ELR (cell line): ENCODE measurements at places on chromosomes 7 and 10.

- DNase-seq = peak; percentile 94
Observed at GRCh38 chr10:95247200-95247880, 43.5 kb downstream of the PDLIM1 start.

DNA sequence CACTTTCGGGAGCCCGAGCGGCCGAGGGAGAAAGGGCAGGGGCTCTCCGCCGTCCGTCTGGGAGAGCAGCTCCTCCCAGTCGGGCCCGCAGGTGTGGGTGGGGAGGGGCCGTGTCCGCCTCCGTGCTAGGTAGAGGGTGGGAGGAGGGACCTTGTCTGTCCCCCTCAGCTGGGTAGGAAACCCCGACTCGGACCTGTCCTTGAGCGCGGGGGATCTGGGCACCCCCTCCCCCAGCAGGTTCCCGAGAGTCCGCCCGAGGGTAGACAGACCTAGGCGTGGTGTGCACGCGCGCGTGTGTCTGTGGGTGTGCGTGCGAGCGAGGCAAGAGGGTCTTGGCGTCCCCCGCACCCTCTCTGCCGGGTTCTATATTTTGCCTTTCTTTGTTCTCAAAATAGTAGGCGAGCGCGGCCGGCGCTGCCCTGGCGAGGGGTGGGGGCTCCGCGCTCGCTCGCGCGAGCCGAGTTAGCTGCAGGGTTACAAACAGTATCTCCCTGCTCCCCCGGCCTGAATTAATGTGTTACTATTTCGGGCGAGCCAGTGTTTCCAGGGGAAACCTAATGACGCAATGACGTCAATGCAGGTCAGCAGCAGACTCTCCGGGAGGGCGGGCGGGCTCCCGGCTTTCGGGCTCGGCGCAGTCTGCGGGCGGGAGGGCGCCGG lies 73.9 kb upstream of the LEP start:
- DNase-seq = peak; percentile 53

GRCh38 chr7:2798669-2799068 lies 45.4 kb downstream of the GNA12 start:
- no peak for DNase-seq

GRCh38 chr7:116354546-116355423 lies 144.4 kb downstream of the TES start:
- DNase-seq = peak; percentile 95

DNA sequence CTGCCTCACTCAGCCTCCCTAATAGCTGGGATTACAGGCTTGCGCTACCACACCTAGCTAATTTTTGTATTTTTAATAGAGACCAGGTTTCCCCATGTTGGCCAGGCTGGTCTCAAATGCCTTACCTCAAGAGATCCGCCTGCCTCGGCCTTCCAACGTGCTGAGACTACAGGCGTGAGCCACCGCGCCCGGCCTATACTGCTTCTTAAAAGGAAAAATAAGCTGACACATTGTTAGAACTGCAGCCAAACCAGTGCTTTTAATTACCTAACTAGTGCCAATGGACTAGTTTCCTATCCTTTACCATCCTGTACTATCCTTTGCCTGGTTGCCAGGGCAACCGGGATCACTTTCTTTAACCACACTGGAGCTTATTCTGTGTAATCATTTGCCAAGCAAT lies 108.0 kb downstream of the LRRTM3 start:
- DNase-seq = no peak

DNA sequence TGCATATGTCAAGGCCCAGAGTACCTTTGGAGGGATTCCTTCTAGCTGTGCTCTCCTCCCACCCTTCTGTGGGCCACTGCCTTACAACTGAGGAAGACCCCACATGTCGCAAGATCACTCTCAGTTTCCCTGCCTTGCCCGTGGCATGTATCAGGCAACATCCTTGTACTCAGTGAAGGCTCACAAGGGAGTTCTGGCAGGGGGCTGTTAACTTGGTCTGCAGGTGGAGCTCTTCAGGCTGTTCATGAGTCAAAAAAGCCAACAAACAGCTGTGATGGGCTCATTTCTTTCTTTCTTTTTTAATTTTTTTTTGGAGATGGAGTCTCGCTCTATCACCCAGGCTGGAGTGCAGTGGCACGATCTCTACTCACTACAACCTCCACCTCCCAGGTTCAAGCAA lies 513.0 kb upstream of the ANKRD30A start:
- DNase-seq = no peak

DNA sequence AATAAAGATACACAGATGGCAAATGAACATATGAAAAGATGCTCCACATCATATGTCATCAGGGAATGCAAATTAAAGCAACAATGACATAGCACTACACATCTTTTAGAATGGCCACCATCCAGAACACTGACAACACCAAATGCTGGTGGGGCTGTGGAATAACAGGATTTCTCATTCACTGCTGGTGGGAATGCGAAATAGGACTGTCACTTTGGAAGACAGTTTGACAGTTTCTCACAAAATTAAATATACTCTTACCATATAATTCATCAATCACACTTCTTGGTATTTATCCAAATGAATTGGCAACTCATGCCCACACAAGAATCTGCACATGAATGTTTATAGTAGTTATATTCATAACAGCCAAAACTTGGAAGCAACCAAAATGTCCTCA lies 68.2 kb downstream of the NPSR1 start:
- DNase-seq = no peak

GRCh38 chr7:151374726-151375125 lies 33.1 kb downstream of the NUB1 start:
- DNase-seq = no peak

- DNase-seq = peak; percentile 51
Observed at GRCh38 chr10:13859979-13860654, 273.4 kb downstream of the PRPF18 start.

- no peak for DNase-seq
Observed at GRCh38 chr7:149027055-149027454, 1.2 kb downstream of the PDIA4 start.

- no peak for DNase-seq
Observed at GRCh38 chr10:59857921-59858320, 48.4 kb downstream of the CCDC6 start.

DNA sequence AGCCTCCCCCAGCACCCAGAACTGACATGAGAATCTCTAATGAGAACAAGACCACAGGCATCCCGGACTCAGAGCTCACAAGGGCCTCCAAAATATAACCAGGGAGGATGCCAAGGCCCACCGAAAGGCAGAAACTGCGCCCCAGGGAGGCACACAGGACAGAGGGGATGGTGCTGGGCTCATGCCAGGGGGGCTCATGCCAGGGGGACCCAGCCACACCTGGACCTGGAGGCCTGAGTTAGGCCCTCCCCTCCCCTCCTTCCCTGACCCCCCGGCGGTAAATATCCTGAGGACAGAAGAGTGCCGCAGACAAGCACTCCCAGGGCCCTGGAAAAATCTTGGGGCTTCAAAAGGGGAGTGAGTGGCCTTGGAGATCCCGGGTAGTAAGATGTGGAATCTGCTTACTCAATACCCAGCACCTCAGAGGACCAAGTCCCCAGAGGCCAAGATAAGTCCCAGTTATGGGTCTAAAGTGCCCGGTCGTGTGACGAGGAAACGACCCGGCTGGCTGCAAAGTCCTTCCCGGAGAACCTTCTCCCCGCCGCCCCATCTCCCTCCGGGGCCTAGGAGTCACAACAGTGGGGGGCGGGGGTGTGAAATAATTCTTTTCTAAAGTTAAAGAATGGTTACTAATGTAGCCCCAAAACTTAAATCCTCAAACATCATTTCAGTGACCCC lies 11.9 kb downstream of the PDGFA start:
- no peak for DNase-seq

- DNase-seq = no peak
Observed at GRCh38 chr7:108254259-108254658, 124.1 kb upstream of the LAMB4 start.

- DNase-seq = no peak
Observed at GRCh38 chr10:89929282-89930026, 228.1 kb downstream of the KIF20B start.

- DNase-seq = no peak
Observed at GRCh38 chr10:34786464-34786863, 28.6 kb downstream of the PARD3 start.

DNA sequence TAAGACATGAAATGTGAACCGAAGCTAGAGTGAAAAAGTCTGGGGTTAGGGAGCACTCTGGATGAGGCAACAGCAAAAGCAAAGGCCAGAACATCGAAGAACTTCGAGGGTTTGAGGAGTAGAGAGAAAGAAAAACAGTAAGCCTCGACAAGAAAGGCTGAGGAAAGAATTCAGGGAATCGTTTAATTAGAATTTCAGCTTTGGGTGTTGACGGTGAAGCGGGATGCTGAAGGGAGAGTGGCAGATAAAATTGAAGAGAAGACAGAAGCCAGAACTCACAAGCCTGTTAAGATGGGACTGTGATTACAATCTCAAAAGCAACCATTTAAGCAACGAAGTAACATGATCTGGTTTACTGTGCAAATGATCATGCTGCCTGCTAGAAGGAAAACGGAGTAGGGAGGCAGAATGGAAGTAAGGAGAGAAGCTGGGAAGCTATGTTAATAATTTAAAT lies 2.1 kb downstream of the TRDMT1 start:
- peak; percentile 59 for DNase-seq

DNA sequence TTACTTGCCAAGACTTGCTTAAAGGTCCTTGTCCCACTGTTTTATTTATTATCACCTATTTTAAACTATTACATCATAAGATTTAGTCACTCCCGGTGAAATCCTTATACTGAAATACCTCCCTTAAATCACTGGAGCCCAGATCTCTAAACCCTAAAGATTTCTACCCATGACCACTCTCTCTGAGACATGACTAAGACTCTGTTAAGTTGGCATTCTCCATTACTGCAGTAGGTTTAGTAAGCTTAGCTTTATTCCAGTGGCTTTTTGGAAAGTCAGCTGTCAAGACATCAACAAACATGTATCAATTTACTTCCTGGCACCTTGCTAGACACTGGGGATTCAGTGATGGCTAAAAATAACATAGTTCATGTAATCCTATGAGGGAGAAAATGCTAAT lies 874.2 kb downstream of the KCNMA1 start:
- DNase-seq = no peak

DNA sequence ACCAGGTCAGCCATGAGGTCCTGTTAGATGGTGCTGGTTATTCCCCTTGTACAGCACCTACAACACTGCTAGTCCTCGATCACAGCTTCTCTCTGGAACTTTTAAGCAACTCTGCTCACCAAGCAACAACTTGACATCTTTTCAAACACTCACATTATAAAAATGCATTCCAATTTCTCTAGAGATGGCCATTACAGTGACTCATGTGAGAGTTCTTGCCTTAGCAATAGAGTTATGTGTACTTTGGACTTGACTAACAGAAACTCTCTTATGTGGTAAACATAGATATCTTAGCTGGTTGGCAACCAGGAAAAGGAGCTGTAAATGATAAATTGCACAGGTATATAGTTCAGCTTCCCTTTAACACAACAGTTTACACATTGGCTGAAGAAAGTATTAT lies 122.2 kb downstream of the PDE1C start:
- DNase-seq = peak; percentile 92

DNA sequence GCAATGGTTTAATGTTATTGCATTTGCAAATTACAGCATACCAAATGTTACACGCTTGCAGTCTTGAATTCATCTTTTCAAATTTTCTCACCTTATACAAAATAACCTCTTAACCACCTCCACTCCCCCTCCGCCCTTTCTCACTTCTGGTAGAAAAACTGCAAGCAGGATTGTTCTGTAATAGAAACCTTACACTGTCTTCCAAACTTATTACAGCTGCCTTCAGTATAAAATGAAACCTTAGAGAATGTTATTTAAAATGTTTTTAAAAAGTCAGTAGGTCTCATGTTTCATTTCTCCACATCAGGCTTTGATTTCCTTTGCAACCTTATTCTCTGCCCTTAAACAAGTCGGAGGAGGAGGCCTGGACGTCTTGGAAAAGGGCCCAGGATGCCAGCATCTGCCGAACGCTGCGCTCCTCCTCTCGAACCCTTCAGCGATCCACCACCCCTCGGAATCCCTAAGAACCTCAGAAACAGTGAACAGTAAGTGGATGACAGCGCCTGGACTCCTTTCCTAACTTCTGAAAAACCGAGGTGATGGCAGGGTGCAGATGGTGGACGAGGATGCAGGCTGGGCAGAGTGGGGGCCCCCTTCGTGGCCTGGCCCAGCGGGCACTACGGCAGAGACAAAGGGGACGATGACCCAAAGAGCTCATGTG lies 74.0 kb downstream of the FGFR2 start:
- DNase-seq = no peak

GRCh38 chr7:64562256-64562625 lies 630 bp downstream of the ZNF680 start:
- DNase-seq = peak; percentile 13

GRCh38 chr7:128829391-128830166 lies 627 bp upstream of the FLNC start:
- peak; percentile 80 for DNase-seq

- peak; percentile 71 for DNase-seq
Observed at GRCh38 chr10:58152673-58153263, 114.9 kb downstream of the IPMK start.

DNA sequence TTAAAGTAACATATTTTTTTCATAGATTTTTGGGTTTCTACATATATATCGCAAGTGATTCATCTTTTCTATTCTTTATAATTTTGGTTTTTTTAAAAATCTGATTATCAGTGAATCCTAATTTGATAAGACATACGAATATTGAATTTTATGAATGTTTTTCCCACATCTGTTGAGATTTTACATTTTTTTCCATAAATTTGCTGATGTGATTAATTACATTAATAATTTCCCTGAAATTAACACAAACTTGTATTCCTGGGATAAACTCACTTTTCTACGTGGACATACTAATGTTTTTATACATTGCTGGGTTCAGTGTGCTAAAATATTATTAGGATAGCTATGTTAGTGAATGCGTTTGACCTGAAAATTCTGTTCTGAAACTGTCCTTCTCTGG lies 26.1 kb downstream of the DMTF1 start:
- no peak for DNase-seq

- DNase-seq = peak; percentile 13
Observed at GRCh38 chr10:104089621-104090020, 3.9 kb upstream of the COL17A1 start.

- no peak for DNase-seq
Observed at GRCh38 chr10:70057306-70057705, 4.7 kb downstream of the MACROH2A2 start.

- DNase-seq = no peak
Observed at GRCh38 chr7:20095862-20096261, 121.3 kb downstream of the MACC1 start.

- peak; percentile 8 for DNase-seq
Observed at GRCh38 chr10:72170263-72170662, 45.5 kb upstream of the ANAPC16 start.
